Fibroblast of skin of left biceps (primary cell): ENCODE measurements at places on chromosomes 16 and 17.

DNA sequence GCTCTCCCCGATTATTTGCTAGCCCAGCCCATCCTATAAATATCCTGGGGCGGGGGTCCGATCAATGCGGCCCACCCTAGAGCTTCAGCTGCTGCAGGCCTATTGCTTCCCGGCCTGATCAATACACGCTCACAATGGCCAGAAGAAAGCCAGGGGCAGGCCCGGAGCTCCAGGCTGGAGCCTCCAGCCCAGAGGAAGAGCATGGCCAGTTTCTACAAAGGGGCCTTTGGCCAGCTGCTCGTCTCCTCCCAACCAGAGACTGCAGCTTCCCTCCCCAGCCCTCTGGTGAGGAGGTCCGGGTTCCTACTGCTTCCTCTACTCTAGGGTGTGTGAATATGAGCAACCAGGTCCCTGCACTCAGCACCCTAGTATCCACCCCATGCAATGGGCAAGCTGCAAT is 36.7 kb downstream of the SALL1 start:
- no peak for DNase-seq

GRCh38 chr17:77146246-77146632 is 5.5 kb downstream of the SEC14L1 start:
- DNase-seq: no peak

DNA sequence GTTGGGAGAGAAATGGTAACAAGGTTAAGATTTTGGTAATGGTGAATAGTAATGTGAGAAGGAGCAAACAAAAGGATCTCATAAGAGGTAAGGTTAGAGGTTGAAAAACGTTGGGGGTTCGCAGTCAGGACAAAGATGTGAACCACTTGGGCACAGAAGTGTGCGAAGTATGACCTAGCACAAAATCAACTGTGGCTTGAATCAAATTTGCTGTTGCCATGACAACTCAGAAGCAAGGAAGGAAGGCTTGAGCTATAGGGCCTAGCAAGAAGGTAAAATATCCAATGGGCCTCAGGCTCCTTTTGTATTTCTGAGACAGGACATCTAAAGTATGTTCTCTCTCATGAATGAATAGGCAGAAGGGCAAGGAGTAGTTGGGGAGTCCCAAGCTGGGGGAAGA is 24.5 kb upstream of the TEKT1 start:
- no peak for DNase-seq

GRCh38 chr17:4488989-4489595 is 9.6 kb upstream of the SPNS2 start:
- no peak for DNase-seq

DNA sequence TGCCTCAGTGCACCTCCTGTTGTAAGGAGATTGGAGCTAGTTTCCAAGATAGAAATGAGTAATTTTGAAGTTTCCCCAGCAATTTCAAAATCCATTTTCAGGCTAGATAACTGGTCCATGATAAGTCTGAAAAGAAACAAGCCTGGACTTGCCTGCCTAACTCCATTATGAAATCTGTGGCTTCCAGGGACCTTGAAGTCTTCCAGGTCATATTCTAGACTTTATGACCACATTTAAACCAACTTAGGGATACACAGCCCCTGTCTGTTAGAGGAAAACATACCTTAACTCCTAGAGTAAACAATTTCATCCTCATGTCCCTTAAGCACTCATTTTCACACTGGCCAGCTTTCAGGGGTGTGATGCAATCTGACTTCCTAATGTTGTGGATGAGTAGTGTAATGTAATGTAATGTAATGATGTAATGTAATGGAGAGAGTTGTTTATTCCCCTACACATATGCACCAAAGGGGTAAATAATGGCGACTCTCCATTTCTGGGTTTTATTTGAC is 96.7 kb upstream of the FAM20A start:
- DNase-seq: peak; percentile 72

GRCh38 chr16:28504707-28505404 is 1.8 kb downstream of the IL27 start:
- DNase-seq: no peak

DNA sequence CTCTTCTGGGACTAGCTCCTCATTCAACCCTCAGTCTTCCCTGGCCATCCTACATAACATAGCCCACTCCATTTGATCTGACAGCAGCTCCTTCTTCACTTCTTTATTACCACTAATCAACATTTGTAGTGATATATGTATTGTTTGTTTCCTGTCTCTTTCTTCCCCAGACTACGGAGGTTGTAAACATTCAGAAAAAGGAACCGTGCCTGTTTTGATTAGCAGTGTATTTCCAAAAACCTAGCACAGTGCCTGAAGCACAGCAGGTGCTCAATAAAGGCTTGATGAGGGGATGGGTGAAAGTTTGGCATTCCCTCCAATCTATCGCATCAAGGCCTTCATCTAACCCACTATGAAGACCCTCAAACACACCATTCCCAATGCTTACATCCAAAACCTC is 150.8 kb downstream of the XYLT1 start:
- DNase-seq: no peak

DNA sequence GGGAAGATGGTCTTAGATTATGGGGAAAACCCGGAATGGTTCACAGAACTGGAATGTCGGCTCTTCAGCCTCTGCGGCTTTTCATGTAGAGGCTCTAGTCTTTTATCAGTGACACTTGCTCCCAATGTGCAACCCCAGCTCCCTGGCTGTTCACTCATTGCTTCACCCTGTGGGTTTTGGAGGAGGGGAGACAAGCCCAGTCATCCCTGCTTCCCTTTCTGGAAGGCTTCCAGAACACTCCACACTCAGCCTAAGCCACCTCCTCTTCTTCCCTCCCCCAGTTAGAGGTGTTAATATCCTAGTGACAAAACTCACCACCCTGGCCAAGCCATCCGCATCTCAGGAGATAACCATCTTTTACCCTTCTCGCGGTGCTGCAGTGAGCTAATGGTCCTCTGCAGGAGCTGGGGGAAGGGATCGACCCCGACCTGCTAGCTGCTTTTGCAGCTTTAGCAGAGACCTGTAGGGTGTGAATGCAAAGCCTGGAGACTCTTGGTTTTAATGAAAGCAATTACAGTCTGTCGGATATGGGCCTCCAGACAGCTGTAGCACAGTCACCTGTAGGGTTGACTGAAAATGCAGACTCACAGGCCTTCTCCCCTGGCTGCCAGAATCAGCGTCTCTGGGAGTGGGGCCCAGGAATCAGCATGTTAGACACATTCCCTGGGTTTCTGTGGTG is 24.3 kb upstream of the LASP1NB start:
- DNase-seq: peak; percentile 93

DNA sequence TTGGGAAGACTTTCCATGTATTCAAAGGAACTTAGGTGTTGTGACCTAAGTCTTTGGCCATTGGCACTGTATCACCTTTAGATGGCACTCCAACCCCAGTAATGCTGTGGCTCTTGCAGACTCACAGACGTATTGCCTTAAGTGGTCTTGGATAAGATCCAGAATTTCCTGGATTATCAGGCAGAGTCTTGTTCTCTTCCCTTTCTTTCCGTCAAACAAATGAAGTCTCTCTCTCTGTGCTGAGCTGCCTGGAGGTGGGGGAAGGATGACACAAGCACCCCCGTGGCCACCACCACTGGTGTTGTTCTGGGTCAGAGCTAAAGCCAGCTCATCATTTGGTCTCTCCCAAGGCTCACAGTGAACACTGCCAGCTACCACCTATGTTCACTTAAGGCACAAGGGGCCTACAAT is 789.9 kb upstream of the KIF2B start:
- no peak for DNase-seq

DNA sequence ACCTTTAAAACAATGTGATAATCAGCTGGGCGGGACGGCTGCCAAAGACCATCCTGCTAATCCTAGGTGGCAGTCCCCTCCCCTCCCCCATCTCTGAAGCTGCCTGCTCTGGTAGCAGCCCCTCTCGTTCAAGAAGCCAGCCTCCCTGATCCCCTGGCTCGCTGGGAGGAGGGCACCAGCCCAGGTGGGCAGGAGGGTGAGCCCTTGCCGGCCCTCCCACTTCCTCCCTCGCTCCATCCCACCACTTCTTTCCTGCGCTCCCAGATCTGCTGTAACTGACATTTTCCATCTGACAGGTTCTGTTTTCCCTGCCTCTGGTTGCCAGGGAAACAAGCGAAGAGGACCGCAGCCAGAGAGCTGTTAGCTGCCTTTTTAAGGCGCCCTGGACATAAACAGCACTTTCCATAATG is 155.7 kb upstream of the TNRC6C start:
- no peak for DNase-seq

DNA sequence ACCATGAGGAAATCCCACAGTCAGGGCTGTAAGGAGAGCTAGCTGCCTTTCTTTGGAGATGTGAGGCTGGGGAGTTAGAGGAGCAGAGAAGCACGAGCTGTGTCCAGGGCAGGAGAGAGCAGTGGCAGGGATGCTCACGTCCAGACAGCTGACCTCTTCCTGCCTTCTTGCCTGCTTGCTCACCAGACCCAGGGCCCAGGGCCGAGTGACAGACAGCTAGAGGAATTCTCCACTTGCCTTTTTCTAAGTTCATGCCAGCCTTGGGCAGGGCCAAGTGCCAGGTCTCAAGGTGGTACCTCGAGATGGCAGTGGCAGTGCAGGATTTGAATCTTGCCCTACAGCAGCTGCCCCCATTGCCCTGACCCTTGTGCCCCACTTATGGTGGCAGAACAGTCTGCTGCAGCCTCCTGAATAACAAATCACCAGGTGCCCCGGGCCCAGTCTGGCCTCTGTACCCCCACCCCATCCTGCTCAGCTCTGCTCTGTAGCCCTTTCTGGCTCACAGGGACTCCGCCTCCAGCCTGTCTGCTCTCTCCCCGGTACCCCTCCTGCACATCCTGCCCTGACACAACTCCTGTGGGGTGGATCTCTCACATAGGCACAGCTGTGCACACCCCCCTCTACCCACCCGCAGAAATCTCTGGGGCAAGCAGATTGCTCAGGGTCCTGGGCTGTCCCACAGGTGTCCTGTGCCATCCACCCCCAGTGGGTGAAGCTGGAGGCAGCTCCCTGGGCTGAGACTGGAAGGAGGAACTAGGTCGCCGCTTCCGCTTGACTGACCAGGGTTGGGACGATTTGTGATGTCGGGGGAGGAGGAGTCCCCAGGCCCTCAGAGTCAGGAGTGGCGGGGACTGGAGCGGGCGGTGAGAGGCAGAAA is 25.9 kb downstream of the GRIN2C start:
- DNase-seq: no peak
